NCI-H1092 (cell line): ENCODE measurements at places on chromosomes 2 and 18.
A peak's percentile ranks its signal among the peaks of the same experiment; 100 is the strongest.

GRCh38 chr2:190470256-190470826 lies 62.2 kb downstream of the MFSD6 start:
- no peak for DNase-seq

DNA sequence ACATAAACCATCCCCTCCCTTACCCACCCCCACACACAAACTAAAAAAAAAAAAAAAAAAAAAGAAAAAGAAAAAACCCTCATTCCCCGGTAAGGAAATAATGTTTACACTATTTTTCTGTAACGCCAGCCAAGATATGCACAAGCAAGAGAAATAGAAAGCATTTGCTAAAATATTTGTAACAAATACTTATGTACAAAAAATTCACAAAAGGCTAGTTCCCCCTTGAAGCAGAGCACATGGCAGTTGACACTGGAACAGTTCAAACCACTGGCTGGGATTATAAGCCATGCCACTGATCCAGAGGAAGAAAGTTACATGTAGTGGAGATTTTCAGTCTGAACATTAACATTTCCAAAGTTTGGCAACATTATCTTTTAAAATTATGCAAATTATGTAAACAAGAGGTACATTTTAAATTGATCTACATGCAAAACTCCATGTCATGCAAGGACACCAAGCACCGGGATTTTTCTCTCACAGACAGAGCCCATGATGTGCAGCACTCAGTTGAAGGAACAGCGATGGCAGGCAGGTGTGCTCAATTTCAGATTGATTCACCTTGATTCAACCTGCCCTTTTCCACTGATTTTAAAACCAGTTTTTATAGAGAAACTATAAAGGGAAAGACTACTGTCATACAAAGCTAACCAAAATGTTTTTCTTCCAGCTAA lies 21.4 kb downstream of the PNO1 start:
- no peak for DNase-seq

DNA sequence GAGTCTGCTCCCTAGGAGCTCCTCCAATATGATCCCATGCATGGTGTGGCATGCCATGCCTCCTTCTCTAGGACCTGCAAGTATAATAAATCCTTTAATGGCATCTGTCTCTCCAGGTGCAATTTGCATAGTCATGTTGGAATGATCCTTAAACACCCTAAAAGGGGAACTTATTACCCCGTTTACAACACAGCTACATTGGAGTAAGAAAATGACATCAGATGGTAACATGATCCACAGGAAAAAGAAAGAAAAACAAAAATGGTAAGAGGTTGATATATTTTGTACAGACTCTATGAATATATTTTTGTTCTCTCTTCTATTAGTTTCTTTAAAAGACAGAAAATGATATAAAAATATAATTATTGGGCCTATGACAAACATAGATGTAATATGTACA lies 79.0 kb downstream of the CRACDL start:
- no peak for DNase-seq

- DNase-seq = no peak
Measured at GRCh38 chr18:45916302-45916701, 50.8 kb downstream of the EPG5 start.

DNA sequence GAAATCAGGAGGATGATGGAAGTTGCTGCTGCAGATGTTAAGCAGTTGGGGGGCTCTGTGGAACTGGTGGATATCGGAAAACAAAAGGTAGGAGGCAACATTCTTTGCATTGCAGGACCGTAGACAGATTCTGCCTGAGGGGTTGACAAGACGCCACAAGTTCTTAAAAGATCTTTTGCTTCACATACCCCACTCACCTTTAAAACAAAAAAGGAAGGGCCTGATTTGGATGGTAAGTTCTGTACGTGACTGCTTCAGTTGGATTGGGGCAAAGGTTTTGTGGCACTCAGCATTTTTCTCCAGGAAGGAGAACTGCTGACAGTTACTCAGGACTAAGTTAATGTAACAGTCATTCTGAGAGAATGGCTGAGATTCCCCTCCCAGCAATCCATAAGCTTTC lies 5.2 kb downstream of the CNDP2 start:
- DNase-seq = no peak

DNA sequence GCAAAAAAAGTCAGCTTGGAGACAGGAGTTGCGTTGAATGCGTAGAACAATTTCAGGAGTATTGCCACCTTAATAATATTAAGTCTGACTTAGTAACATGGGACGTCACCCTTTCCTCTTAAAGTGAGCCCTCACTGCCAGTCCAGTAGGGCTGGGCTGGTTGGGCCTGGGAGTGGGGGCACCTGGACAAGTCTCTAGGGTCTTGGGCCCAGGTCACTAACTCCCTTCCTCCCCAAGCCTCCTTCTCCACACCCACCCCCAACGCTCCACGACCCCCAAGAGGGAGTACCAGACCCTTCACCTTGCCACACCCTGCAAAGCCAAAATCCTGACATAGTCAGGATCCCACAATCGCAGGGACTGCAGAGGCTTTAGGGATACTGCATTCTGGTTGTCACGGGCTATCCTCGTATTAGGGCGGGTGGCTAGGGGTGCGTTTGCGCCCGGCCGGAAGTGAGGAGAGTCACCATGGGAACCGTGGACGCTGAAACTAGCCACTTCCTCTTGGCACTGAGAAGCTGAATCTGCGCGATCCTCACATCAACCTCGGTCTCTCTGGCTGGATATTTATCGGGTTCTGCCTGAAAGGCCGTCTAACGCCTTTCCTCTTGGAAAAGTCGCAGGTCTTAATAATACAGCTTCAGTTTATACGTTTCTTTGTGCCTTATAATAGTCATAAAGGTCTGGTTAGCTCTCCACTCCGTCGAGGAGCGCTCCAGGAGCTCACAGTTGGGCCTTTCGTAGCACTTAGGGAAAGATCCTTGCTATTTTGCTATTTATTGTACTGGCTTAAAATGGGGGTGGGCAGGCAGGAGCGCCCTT lies 10.3 kb upstream of the CXXC1 start:
- DNase-seq = peak; percentile 69

GRCh38 chr2:102033031-102033749 lies 41.4 kb downstream of the IL1R2 start:
- DNase-seq = no peak

- DNase-seq = no peak
Measured at GRCh38 chr2:156896294-156896693, 361.2 kb upstream of the GALNT5 start.

GRCh38 chr2:228556717-228557116 lies 375.2 kb upstream of the SPHKAP start:
- DNase-seq = no peak

DNA sequence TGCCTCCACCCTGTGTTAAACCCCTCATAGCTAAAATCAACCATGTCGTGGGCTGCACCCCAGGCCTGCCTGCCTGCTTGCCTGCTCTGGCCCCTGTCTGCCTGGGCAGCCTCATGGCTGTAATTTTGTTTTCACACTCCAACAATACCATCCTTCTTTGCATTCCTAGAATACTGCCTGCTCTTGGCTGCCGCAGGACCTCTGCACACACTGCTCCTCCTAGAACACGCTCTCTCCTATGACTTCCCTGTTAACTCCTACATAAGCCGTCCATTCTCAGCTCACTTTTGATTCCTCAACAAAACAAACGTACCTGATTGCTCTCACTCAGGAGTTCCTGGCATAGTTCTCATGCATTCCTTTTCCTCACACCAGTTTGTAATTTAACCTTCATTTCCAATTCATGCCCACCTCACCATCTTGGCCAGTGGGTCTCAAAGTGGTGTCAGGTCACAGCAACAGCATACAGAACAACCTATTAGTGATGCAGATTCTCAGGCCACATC lies 2.5 kb downstream of the UXS1 start:
- no peak for DNase-seq

GRCh38 chr18:8724452-8724851 lies 19.1 kb downstream of the MTCL1 start:
- DNase-seq = no peak

- no peak for DNase-seq
Measured at GRCh38 chr2:47010176-47010575, 94.6 kb upstream of the MCFD2 start.

DNA sequence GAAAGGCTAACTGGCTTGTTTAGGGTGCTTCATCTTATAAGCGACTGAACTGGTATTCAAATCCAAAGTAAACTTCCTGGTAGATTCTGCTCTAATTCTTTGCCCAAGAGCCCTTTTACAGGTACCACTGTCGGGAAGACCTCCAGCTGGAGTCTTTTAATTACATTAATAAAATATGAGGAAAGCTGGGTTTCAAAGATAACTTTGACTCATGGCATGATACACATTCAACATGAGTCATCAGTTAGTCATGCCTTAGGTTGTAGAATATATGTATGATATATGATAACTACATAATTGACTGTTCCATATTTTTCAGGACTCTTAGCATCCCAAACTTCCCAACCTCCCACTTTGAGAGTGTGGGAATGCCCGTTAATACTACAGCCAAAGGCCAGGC lies 32.3 kb downstream of the ZCCHC2 start:
- no peak for DNase-seq

DNA sequence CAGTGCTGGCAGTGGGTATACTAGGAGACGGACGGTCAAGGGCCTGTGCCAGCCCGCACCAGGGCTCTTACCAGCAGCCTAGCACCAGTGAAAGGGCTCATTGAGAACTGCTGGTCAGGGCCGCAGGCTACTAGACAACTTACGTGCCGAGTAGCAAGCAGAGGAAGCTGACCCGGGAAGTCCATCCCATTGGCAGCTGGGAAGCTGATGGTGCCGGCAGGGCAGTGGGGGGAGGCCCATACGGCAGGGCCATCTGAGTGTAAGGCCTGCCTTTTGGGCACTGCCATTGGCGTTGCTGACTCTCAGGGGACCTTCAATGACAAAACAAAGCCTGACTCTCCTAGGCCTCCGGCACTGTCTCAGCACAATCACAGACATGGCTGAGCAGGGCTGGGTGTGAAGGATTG lies 20.6 kb downstream of the EFR3B start:
- DNase-seq = no peak

- no peak for DNase-seq
Measured at GRCh38 chr2:131126436-131126835, 21.3 kb downstream of the PLEKHB2 start.

DNA sequence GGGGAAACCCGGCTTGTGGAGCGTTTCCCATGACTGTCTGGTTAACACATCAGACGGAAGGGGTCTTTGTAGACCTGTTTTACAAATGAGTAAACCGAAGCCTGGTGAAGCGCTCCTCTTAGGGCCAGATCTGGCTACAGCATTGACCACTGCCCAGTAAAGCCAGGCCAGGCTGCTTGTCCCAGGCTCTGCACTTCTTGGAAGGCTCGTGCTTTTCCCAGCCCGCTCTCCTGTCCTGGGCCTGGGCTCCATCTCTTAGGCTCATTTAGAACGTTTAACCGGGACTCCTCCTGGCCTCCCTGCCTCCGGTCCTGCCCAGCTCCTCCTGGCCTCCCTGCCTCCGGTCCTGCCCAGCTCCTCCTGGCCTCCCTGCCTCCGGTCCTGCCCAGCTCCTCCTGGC lies 4.8 kb downstream of the GPC1 start:
- DNase-seq = no peak

- DNase-seq = no peak
Measured at GRCh38 chr18:22459491-22459890, 41.8 kb upstream of the CTAGE1 start.

GRCh38 chr2:234768608-234769196 lies 183.1 kb upstream of the SH3BP4 start:
- no peak for DNase-seq

GRCh38 chr2:129641371-129641770 lies 338.1 kb upstream of the RAB6C start:
- DNase-seq = no peak

DNA sequence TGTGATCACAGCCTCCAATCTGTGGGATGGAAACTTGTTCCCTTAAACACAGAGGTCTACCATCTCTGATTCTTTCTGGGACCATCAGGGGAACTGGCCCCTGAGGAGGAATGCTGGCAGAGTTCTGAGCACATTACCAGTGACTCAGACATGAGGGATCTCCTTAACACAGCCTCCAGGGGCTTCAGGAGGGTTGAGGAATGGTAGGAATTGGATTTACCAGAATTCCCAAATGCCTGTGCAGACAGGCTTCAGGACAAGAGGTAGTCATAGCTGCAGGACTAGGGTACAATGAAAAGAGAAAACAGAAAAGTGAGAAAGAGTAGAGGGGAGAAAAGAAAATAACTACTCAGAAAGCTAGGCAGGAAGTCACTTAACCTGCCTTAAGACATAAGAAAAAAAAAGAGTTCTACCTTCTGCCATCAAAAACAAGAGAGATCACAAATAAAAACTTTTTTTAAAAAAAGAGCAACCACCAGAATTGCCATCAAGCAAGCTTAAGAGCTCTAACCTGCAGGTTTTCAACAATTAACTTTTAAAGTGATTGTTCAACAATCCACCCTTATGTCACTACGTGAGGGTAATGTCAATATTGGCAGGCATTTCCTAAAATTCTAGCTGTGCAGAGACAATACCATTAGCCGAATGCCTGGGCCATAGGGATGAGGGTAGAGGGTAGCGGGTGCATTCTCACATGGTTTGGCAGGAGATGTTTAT lies 524.4 kb downstream of the BCL11A start:
- DNase-seq = no peak

GRCh38 chr2:113124181-113124961 lies 3.0 kb upstream of the IL1RN start:
- DNase-seq = no peak

- DNase-seq = no peak
Measured at GRCh38 chr2:120230515-120231471, 7.6 kb upstream of the TMEM185B start.

DNA sequence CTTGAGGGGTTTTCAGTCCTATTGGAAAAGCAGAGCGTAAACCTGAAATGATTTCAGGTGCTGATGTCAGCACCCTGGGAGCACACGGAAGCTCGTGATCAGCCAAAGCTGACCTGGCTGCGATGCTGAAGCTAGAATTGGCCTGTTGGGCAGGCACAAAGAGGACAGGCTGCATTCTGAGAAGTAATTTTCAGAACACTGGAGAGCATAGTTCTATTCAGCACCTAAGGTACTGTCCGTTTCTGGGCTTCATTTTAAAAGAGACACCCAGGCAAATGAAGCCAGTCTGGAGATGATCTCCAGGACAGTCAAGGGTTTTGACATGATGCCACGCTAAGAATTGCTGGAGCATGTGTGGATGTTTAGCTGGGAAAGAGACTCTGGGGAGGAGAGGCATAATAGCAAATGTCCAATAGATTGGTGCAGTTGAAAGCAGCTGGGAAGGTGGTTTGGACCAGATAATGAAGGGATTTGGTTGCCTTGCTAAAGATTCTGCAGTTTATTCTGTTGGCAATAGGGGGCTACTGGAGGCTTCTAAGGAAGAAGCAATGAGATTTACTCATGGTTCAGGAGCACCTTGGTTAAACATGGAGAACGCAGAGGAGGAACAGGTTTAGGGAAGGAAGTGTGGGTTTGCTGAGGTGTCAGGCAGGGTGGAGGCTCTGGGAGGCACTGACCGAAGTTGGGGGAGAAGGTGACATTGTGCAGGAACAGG lies 86.6 kb downstream of the ACOXL start:
- no peak for DNase-seq
